ENCODE measurements at places on chromosomes 3 and 15. TPM values are rescaled to one million over a fixed set of nuclear protein-coding genes. Genes with fewer than 3 reads are reported as not detected.
A peak's percentile ranks its signal among the peaks of the same experiment; 100 is the strongest.

DNA sequence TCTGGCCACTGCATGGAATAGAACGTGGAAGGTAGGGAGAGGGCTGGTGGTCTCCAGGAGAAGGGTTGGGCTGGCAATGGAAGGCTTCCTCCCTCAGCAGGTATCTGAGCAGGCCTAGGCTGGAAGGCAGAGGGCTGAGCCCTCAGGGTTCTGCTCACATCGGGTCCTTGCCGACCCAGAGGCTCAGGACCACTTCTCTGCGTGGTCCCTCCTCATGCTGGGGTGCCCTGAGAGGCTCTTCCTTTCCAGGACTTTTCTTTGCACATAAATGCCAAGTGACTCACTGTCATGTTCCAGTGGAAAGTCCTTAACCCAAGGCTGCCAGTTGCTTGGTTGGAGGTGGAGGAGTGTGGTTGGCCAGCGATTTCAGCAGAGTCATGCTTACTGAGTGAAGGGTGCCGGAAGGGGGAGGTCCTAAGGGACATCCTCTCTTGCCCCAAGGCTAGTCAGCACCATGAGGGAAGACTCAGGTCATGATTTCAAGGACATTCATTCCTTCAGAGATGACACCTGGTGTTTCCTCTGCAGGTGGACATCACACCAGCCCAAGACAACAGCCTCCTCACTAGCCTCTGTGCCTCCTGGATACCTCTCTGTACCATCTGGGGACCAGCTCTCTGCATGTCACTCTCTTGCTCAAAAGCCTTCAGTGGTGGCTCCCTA, 8.2 kb downstream of the SLC6A6 start:
- peak overlapping the region; percentile 32 for H3K27ac ChIP-seq
- H3K36me3 ChIP-seq = peaks cover 2% of the 10 kb centered on the region
- peaks cover 38% of the 10 kb centered on the region for H3K4me1 ChIP-seq

DNA sequence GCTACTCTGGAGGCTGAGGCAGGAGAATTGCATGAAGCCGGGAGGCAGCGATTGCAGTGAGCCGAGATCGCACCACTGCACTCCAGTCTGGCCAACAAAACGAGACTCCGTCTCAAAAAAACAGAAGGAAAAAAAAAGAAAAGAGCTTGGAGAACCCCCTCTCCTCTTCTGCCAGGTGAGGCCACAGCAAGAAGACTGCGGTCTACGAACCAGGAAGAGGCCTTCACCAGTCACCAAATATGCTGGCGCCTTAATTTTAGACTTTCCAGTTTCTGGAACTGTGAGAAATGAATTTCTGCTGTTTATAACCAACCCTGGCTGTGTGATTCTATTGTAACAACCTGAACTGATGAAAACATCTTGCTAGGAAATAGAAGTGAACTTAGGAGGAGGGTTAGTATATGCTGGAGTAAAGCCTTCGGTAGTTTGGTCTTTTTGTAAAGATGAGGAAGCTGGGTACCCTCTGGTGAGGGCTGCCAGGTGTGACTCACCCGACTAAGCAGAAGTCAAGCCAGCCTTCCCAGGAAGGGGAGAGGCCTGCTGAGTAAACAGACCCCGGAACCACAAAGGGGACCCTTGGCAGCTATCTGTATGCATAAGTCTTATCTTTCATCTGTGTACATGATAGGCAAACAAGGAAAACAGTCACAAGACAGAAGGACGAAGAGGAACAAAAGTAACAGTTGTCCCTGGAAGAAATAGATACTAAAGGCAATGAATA, 78.7 kb downstream of the KLF13 start:
- DNase-seq = no peak
- no peak overlapping the region for H3K27ac ChIP-seq
- H3K4me1 ChIP-seq = peaks cover 16% of the 10 kb centered on the region
- no peak overlapping the region for H3K4me3 ChIP-seq
- H3K27me3 ChIP-seq = no peaks in the 10 kb centered on the region

DNA sequence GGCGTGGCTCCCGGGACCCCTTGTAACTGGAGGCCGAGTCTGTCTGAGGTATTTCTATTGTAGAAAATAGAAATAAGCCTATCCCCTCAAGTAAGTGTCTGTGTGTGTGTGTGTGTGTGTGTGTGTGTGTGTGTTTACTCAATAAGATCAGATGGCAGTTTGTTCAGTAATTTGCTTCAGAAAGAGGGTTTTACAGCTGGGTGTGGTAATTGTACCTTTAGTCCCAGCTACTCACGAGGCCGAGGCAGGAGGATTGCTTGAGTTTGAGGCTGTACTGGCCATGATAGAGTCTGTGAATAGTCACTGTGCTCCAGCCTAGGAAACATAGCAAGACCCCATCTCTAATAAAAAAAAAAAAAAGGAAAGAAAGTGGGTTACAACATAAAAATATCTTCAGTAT, 8.7 kb downstream of the SPINT1 start:
- no peak overlapping the region for H3K4me3 ChIP-seq
- no peak for DNase-seq
- H3K36me3 ChIP-seq = no peaks in the 10 kb centered on the region
- no peaks in the 10 kb centered on the region for H3K27me3 ChIP-seq
- no peak overlapping the region for H3K27ac ChIP-seq

DNA sequence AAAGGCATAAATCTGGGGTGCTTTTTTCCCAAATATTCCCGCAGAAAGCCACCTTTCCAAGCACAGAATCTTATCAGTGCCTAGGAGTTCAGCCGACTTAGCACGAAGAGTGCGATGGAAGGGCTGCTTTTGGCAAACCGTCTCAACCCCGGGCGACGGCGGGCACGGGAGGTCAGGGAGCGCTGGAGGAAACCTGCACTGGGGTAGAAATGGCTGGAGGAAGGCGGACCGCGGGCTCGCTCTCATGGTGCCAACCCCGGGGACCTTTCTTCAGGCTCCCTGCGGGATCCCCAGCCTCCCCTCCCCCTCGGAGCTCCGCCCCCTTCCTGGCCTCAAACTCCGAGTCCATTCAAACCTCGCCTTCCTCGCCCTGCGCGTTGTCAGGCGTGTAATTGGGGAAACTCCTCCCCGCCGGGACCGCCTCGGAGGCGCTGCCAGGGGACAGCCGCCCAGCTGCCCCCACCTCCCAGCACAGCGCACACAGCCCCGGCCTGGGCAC, at the start of gene GABRG3:
TSS of gene GABRG3 (plus strand) at position 470 of the 499 bp plus-strand sequence.
- peak within 1 kb of the TSS; percentile 33 for H3K4me3 ChIP-seq
- H3K36me3 ChIP-seq = no peaks in the 10 kb centered on the region
- H3K27me3 ChIP-seq = peaks cover 5% of the 10 kb centered on the region

- H3K4me3 ChIP-seq = no peak overlapping the region
- no peak for DNase-seq
- H3K36me3 ChIP-seq = no peaks in the 10 kb centered on the region
- no peak overlapping the region for H3K27ac ChIP-seq
- no peaks in the 10 kb centered on the region for H3K4me1 ChIP-seq
These were observed 59.6 kb downstream of the NTRK3 start for GRCh38 chr15:88196961-88197360.

DNA sequence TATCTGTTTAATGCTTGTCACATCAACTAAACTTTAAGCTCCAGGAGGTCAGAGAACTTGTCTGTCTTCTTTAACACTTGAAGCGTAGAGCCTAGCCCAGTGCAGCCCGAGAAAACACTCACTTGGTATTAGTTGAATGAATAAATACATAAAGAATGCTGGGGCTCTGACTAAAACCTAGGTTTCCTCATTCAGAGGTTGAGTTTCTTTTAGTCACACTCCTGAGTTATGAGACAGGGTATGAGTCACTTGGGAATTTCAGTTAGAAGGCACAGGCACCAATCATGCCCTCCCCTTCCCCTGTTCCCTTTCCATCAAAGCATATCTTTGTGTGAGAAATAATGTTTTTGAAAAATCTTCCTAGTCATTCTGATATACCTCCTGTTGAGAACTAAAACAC, 589.8 kb upstream of the DPPA4 start:
- peaks cover 16% of the 10 kb centered on the region for H3K4me1 ChIP-seq
- DNase-seq = peak; percentile 97
- H3K27me3 ChIP-seq = no peaks in the 10 kb centered on the region

- DNase-seq = no peak
- H3K36me3 ChIP-seq = peaks cover 28% of the 10 kb centered on the region
- peaks cover 14% of the 10 kb centered on the region for H3K4me1 ChIP-seq
- no peaks in the 10 kb centered on the region for H3K27me3 ChIP-seq
These were observed 47.3 kb downstream of the CHP1 start for GRCh38 chr15:41278319-41278718.

DNA sequence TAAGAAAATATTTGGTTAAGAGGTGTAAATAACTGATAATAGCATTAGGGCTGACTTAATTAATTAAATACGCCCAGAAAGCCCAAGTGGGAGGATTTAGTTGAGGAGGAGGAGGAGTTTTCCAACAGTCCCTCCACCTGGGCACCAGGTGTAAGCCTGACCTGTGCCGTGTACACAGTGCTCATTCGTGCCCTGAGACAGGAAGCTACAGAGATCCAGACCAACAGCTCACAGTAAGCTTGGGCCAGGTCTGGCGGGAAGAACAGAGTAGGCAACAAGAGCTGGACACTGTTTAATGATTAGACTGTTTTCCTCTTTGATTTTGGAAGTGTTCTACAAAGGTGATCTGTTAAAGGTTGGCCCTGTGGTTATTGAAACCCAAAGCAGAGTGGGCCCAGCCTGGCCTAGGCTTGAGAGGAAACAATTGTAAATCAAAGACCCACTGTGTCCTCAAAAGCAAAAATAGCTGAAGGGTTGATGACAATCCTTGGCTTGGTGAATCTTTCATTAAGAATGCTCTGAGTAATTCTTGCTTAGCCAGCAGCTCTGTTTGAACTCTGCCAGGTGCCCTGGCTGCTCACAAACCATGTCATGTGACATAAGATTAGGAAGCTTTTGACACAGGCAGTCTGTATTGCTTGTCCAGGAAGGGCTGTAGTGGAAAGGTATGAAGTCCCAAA, 13.8 kb downstream of the SQOR start:
- peaks cover 15% of the 10 kb centered on the region for H3K4me1 ChIP-seq
- peak overlapping the region; percentile 39 for H3K27ac ChIP-seq
- DNase-seq = peak; percentile 61
- H3K27me3 ChIP-seq = no peaks in the 10 kb centered on the region
- no peaks in the 10 kb centered on the region for H3K36me3 ChIP-seq

DNA sequence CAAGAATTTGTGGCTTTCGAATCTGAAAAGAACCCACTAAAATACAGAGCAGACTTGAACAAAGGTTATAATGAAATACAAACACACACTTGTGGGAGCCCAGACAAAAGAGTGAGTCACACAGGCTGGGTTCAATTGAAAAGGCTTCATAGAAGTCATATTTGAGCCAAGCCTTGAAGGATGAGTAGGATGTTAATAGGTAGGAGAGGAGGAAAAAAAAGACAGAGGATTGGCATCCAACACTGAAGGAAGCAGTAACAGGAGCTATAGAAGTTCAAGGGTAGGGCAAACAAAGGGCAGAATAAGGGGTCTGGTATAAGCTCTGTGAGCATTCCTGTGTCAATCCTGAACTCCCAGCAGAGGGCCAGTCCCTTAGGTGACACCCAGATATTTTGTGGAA, 325.4 kb downstream of the FOXP1 start:
- H3K27ac ChIP-seq = peak overlapping the region; percentile 76
- peaks cover 27% of the 10 kb centered on the region for H3K4me1 ChIP-seq
- peak; percentile 96 for DNase-seq
- H3K27me3 ChIP-seq = no peaks in the 10 kb centered on the region
- peaks cover 2% of the 10 kb centered on the region for H3K36me3 ChIP-seq

The CCDC33 gene
- total RNA-seq = 0.96 TPM
